Stomach (tissue), 19 donors: ENCODE measurements at places on chromosomes 12 and 14.

GRCh38 chr12:94416613-94417012, 43.1 kb downstream of the CEP83 start:
- H3K4me1 ChIP-seq: no peaks in the 10 kb centered on the region
- H3K36me3 ChIP-seq: no peaks in the 10 kb centered on the region
- H3K27ac ChIP-seq: no peak overlapping the region
- no peak overlapping the region for H3K4me3 ChIP-seq

DNA sequence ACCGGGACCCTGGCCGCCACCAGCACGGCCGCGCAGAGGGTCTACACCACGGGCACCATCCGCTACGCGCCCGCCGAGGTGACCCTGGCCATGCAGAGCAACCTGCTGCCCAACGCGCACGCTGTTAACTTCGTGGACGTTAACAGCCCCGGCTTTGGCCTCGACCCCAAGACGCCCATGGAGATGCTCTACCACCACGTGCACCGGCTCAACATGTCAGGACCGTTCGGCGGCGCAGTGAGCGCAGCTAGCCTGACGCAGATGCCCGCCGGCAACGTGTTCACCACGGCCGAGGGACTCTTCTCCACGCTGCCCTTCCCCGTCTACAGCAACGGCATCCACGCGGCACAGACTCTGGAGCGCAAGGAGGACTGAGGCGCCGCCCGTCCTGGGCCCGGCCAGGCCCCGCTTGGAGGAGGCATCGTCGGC, 150.1 kb downstream of the EGLN3 start:
- no peak overlapping the region for H3K27ac ChIP-seq
- peaks cover 20% of the 10 kb centered on the region for H3K27me3 ChIP-seq
- peak overlapping the region; percentile 31 for H3K4me3 ChIP-seq
- H3K4me1 ChIP-seq: no peaks in the 10 kb centered on the region

- DNase-seq: peak; percentile 74
- no peaks in the 10 kb centered on the region for H3K4me1 ChIP-seq
- H3K36me3 ChIP-seq: no peaks in the 10 kb centered on the region
- H3K27ac ChIP-seq: no peak overlapping the region
These were observed 47.7 kb upstream of the CPM start for GRCh38 chr12:68980476-68981212.

GRCh38 chr12:113850309-113851056, 115.6 kb downstream of the RBM19 start:
- H3K4me3 ChIP-seq: no peak overlapping the region
- H3K27ac ChIP-seq: no peak overlapping the region
- no peaks in the 10 kb centered on the region for H3K4me1 ChIP-seq

GRCh38 chr14:46018846-46019420, 632.6 kb downstream of the RPL10L start:
- no peaks in the 10 kb centered on the region for H3K4me1 ChIP-seq
- no peak overlapping the region for H3K27ac ChIP-seq
- no peak overlapping the region for H3K4me3 ChIP-seq
